Stimulated activated CD8-positive, alpha-beta memory T cell treated with anti-CD3 and anti-CD28 coated beads, Interleukin-15, amount 100 ng/mL, for 24 hours (primary cell): ENCODE measurements at places on chromosomes 16 and 17.
A peak's percentile ranks its signal among the peaks of the same experiment; 100 is the strongest.

DNA sequence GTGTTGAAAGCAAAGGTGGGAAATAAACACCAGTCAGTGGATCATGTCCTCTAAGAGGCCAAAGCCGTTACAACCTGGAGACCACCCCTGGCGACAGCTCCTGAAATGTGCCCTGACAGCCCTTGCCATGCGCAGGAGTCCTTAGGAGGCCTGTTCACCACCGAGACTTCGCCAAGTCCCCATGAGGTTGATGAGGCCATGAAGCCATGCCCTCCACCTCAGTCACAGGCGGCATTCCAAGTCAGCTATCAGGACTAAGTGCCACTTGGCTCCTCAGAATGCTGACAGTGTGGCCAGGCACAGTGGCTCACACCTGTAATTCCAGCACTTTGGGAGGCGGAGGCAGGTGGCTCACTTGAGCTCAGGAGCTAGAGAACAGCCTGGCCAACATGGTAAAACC lies 27.1 kb downstream of the ADAM11 start:
- no peak for DNase-seq

DNA sequence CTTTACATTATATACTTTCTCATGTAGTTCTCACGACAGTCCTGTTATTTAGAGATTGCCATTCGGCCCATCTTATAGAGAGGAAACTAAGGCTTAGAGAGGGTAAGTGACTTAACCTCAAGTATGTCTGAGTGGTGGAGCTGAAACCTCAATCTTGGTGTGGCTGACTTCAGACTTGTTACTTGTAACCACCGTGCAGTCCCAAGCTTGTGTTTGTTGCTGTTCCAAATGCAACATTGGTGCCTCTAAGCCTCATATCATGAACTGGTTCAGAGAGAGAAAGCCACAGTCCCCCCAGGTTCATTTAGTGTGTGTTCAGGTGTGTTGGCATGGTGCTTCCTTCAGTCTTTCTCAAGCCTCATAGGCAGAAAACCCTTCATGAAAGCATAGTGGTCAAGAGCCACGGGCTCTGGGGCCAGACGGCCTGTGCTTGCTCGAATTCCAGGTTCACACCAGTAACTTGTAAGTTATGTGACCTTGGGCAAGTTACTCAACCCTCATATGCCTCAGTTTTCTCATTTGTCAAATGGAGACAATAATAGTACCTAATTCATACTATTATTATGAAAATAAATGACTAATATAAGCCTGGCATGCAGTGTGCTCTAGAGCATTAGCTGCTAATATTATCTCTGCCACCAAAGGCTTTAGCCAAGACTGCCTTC lies 39.9 kb downstream of the CDH1 start:
- no peak for DNase-seq

DNA sequence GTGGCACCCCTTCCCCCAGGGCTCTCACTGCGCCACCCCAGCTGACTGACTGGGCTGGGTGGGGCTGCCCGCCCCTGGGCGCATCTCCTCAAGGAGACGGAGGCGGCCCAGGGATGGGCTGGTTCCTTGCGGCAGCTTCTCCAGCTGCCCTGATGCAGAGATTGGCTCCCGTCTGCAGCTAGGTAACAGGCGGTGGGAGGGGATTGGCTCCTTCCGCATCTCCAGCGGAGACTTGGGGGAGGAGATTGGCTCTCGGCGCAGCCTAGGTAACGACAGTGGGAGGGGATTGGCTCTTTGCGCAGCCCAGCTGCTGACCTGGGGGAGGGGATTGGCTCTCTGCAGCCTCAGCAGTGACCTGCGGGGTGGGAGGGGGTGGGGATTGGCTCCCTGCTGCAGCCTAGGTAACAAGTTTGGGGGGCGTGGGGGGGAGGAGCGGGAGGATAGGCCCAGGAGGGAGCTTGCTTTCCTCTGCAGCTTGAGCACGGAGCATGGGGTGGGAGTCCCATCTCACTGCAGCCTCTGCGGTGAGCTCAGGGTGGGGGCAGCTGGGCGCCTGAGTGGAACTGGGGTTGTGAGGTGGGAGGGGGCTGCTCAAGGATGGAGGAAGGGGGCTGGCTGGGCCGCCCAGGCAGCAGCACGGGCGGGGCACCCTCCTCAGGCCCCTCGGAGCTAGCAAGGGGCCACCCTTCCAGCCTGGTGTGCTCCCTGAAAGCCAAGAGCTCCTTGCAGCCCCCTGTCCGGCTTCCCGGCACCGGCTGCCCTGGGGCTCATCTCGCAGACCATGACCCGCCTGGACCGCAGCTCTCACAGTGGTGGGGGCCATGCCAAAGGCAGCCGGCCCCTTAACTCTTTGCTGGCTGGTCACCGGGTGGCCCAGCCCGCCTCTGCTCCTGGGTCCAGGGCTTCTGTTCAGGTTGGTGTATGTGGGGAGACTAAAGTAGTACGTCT lies 6.4 kb downstream of the NFE2L1 start:
- DNase-seq, result no peak

DNA sequence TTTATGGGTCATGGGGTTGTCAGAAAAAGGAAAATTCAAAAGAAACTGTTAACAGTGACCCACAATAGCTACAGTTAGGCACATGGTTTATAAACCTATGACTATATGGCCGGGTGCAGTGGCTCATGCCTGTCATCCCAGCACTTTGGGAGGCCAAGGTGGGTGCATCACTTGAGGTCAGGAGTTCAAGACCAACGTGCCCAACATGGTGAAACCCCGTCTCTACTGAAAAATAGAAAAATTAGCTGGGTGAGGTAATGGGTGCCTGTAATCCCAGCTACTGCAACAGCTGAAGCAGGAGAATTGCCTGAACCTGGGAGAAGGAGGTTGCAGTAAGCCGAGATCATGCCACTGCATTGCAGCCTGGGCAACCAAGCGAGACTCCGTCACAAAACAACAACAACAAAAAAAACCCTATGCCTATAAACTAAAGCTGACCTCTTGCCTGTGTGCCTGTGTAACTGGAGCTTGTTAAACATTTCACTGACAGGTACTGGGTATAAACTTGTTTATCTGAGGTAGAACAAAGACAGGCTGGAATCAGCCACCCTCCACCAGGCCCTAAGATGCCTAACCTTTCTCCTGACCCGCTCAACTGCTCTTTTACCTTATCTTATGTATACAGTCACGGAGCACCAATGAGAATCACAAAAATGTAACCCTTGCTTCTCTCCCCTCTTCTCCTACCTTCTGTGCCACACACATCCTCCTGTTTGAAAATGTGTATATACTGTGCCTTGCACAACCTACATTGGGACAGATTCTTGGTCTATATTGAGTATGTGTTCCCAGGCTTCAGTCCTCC lies 62.9 kb upstream of the ATF7IP2 start:
- DNase-seq, result no peak

DNA sequence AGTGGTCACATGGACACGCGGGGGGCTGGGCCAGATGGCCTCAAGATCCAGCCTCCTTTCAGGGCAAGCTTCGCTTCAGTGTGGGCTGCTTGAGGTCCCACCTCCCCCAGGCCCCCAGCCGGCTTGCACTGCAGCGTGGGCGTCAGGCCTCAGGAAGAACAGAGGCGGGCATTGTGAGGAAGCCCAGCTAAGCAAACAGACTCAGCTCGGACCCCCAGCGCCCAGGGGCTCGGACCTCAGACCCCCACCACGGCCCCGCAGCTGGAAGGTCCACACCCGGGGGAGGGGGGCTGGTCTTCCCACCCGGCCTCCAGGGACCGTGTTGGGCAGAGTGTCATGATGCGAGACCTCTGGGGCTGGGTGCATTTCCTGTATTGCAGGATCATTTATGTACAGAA lies 24.7 kb upstream of the ZNF469 start:
- no peak for DNase-seq

DNA sequence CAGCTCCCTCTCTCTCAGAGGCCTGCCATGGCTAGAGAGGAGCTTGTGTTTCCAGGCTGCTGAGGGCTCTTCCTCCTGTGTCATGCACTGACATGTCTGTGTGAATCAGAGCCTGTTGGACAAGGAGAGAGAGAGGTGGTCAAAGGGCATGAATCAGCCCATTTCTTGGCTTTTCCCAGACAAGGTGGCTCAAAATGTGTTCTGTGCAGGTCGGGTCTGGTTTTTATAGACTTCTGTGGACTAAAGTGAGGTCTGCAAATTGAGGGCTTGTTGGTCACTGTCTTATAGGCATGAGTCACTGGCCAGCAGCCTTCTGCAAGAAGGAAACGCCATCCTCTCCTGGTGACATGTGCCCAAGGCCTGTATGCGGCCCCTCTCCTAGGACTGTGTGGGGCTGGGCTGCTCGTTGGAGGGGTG lies 97.9 kb downstream of the FOXL1 start:
- DNase-seq, result no peak

GRCh38 chr17:38702166-38702915 lies 2.7 kb upstream of the MLLT6 start:
- peak; percentile 65 for DNase-seq

- DNase-seq, result no peak
Observed at GRCh38 chr17:57629470-57629869, 115.6 kb downstream of the CCDC182 start.

- peak; percentile 53 for DNase-seq
Observed at GRCh38 chr16:84647828-84648594, at the start of gene KLHL36. Gene KLHL36, plus strand, starts transcription at chr16:84648511. Its CDS starts 2,357 bp downstream, at chr16:84650868.

GRCh38 chr16:3021449-3022207 lies 1.5 kb downstream of the TNFRSF12A start:
- DNase-seq, result peak; percentile 46

GRCh38 chr17:20992987-20993862 lies 49.6 kb downstream of the USP22 start:
- peak; percentile 26 for DNase-seq

- DNase-seq, result no peak
Observed at GRCh38 chr16:82694239-82694874, 67.6 kb downstream of the CDH13 start.

- DNase-seq, result no peak
Observed at GRCh38 chr16:84905965-84906460, 86.2 kb downstream of the CRISPLD2 start.

- DNase-seq, result no peak
Observed at GRCh38 chr17:13398853-13399252, 202.9 kb downstream of the HS3ST3A1 start.

DNA sequence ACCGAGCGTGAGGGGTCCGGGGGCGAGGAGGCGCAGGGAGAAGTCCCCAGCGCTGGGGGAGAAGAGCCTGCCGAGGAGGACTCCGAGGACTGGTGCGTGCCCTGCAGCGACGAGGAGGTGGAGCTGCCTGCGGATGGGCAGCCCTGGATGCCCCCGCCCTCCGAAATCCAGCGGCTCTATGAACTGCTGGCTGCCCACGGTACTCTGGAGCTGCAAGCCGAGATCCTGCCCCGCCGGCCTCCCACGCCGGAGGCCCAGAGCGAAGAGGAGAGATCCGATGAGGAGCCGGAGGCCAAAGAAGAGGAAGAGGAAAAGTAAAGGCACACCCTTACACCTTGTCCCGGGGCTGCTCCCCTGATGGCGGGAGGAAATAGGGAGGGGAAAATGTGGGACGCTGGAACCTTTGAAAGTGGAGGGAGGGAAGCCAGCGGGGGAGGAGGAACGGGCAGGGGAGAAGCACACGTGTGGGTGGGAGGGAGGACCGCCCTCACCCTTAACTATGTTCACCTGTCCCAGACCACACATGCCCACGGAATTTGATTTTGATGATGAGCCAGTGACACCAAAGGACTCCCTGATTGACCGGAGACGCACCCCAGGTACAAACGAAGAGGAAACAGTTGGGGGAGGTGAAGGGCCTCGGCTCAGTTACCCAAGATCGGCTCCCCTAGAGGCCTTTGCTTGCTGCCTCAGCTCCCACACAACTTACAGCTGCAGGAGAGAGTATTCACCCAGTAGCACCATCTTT lies 916 bp downstream of the PAGR1 start:
- DNase-seq, result no peak

DNA sequence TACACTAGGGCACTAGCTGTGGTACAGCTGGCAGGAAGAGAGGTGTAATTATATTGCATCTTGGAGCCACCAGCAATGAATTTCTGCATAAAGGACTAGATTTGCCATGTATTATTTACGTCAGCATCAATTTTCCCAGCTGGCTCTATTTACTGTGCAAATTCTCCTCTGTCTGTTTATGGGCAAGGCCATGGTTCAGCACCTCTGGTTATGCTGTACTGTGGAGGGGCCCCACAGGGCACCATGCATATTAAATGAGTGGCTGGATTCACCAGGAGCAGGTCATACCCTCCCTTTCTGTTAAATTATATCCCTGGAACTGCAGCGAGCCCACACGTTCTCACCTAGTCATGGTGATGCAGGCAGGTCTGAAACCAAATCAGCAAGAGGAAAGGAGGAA lies 19.8 kb downstream of the RAD51D start:
- no peak for DNase-seq

DNA sequence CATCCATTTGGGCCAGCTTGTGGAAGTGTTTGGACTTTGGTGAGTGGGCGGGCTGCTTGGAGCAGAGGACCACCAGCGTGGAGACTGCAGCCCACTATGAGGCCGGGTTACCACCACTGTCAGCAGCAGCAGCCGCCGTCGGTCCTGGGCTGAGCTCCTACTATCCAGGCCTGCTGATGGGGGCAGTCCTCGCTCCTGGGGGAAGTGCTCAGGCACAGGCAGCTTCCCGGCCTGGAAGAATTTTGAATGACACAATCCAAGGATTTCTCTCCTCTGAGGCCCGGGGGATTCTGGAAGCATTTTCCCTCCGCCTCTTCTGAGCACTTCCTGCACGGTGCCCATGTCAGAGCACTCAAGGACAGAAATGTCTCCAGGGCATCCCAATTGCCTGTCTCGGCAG lies 5.3 kb upstream of the NOD2 start:
- DNase-seq, result no peak

DNA sequence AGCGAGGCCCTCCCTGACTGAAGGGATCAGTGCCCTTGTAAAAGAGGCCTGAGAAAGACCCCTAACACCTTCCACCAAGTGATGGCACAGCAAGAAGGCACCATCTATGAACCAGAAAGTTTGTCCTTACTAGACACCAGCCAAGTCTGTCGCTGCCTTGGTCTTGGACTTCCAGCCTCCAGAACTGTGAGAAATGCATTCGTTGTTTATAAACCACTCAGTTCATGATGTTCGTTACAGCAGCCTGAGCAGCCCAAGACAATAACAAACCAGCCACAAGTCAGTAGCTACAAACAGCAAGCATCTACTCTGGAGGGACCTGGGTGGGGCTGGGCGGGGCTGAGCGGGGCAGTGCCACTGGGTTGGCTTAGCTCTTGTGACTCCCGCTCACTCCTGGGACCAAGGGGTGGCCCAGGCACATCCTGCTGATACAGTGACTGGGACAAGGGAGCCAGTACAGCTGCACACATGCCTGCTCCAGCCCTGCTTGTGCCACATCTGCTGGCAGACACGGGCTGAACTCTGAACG lies 234.9 kb downstream of the IRF8 start:
- DNase-seq, result no peak

GRCh38 chr17:72515291-72516065 lies 394.7 kb downstream of the SOX9 start:
- no peak for DNase-seq

GRCh38 chr16:85612801-85613603 lies at the start of gene GSE1:
Gene GSE1, plus strand, starts transcription at chr16:85613322. Its CDS starts 70 bp downstream, at chr16:85613392.
- peak; percentile 25 for DNase-seq

GRCh38 chr17:57385975-57386374 lies 129.7 kb downstream of the MSI2 start:
- no peak for DNase-seq
